ENCODE measurements at places on chromosomes 7 and 10.

DNA sequence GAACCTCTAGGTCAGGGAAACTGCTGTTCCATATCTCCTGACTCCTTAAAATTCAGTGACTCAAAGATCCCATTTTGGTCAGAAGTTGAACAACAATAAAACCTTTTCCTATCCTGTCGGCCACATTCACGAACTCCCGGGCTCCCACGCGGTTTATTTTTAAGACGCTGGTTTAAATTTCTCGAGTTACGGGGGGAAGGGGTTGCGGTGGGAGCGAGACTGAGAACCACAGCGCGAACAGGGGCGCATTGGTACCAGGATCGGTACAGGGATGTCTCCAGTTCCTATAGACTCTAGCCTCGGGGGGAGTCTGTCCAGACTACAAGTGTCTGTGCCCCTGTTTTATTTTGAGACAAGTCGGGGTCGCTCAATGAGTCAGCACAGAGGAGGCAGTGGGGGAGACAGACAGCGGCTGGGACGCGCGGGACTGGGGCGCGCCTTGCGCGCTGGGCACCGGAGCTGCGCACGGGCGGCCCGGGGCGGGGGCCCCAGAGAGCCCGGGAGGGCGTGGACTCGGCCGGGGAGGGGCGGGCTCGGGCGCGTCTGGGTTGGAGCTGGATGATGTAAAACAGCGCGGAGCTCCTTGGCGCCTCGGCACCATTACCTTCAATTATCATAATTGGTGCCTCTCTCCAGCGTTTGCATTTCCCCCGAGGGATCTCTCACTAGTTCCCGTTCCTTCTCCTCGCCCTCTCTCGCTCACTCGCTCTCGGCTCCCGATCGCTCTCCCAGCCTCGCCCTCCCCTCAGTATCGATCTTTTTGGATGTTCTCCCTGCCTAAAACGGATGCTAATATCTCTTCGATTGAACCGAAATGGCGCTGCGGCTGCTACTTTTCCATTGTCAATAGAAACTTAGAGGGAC lies 8.7 kb upstream of the BAMBI start:
- DNase-seq: no peak

DNA sequence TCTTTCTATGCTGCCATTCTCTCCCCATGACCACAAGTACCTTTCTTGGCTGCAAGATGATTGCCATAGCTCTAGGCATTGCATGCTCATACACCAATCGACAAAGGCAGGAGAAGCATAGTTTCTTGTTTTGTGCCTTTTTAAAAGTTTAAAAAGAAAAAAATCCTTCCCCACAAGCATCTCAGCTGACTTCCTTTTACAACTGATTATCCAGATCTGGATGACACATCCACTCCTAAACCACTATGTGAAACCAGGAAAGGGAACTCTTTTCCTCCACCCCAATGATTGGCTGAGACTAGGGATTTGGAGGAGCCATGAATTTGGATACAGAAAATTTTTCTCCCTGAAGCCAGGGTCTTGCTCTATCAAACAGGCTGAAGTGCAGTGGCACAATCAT lies 14.5 kb upstream of the LRRC4 start:
- no peak for DNase-seq

DNA sequence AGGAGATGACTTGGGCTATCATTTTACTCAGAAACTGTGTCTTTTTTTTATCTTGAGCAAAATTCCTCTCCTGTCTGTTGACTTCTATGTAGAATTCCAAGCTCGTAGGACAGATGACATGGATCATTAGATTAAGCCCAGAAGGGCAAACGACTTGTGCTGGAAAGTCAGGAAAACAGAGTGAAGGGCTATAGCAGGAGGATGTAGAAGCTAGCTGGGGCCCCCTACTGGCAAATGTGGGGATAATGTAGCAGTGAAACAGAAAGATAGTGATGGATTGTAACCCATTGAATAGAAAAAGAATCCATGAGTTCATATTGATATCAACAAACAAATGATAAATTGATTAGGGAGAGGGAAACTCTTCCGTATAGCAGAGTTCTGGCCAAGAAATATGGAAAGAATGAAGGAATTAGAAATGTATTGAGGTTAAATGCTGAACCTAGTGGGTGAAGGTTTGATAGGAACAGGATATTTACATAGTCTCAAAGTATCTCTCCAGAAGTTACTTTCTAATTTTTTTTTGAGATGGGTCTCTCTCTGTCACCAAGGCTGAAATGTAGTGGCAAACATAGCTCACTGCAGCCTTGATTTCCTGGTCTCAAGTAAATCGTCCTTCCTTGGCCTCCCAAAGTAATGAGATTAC lies 103.6 kb downstream of the LYZL1 start:
- DNase-seq: no peak

DNA sequence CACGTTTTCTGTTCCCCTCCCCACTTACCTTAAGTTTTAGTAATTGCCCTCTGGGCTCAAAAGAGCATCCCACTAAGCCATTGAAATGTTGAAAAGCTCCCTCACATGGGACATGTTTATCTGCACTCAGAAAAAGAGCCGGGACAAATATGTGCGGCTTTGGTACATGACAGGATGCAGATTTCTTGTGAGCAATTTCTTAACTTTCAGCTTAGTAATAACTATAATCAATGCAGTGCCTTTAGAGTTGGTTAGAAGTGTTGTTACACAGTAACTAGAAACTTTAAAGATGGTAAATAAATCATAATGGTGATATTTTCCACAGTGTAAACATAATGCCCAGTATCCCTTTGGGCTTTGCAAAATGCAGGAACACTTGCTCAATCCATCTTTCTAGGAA lies 89.2 kb downstream of the ZNF365 start:
- DNase-seq: no peak

- DNase-seq: no peak
Observed at GRCh38 chr7:89771003-89771636, 383.1 kb upstream of the STEAP1 start.

- no peak for DNase-seq
Observed at GRCh38 chr10:17771017-17771416, 19.0 kb downstream of the TMEM236 start.

DNA sequence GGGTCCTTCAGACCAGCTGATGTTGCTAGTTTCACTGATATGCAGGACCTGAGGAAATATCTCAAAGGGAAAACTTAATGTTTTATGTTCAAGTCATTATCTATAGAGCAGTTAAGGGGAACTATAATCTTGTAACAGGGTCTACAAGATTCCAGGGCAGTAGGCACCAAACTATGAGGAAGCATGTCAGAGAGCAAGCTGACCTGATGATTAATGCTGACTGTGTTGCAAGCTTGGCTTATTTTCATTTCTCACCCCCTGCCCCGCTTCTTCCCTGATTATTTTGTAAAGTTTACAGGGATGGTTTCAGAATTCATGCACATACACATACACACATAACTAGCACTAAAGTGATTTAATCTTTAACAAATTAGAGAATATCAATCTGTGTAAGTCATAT lies 84.3 kb upstream of the CACNA2D1 start:
- DNase-seq: no peak

GRCh38 chr10:99544322-99544721 lies 11.6 kb downstream of the NKX2-3 start:
- no peak for DNase-seq

DNA sequence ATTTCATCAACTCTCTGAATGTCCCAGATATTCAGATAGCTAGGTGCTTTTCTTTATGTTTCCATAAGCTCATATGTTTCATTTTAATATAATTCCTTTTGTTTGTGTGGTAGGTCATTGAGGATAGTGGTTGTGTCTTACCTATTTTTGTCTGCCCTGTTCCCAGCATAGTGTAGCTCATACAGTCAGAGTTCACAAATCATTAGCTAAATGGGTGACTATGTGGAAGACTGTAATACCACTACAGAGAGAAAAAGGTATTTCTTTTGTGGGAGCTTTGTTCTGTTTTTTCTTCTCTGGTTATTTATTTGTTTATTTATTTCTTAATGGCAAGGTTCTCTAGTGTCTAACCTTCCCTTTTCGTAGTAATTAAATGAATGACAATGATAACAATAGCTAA lies 39.8 kb downstream of the EXOC4 start:
- DNase-seq: no peak

DNA sequence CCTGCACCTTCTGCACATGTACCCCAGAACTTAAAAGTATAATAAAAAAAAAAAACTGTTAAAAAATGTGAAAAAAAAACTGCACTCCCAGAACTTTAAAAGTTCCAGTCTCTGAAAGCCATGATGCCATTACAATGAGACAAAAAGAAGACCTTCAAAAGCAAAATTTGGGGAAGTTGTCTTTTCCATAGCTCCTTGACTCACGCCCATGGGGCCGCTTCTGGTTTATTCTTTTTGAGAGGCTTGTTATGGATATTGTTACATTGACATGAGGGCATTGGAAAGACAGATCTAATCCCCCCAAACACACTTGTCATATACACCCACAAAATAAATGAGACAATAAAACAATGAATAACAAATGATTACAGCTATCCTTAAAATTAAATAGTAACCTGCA lies 798 bp downstream of the BLNK start:
- no peak for DNase-seq

DNA sequence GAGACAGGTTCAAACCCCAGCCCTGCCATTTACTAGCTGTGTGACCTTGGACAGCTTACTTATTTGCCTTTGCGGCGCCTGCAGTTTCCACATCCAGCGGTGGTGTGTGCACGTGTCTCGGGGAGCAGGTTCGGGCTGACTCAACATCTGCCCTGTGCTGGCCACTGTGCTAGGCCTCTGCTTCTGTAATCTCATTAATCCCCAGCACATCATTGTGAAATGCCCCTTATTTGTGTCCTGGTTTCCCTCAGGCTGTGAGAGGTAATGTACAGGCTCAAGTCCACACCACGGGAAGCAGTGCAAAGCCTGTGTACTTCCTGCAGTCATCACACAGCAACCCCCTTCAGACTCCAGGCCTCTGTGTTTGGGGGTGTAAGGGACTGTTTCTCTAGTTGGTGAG lies 285.7 kb downstream of the RPS24 start:
- no peak for DNase-seq

DNA sequence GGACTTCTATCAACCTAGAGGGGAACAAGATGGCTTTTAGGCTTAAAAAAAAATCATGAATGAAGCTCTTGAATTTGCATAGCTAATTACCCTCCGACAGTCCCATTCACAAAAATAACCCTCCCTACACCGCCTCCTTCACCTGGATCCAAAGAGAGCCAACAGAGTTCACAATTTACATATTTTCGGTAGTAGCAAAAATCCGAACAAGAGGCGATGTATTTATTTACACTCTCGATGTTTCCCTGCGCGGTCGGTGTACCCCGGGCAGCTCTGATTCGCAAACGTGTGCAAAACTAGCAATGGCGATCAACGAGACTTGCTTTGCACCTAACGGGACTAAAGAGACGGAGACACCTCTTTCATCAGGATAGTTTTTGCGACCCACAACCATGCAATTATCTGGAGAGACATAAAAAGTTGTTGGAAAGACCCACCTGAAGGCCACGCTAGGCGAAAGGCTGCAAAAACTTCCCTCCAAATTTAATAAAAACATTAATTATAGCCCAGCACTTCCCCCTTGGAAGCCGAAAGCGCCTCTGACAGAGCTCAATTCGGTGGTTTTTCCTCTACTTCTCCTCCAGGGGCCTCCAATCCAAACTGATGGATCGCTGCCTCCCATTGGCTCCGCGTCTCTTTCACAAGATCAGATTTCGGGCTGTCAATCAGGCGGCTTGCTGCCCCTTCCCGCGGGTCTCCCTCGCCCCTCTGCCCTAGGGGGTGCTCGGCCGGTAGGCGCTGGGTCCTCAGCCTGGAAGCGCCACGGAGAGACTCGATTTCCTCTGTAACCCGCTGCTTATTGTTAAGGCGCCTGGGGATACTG lies at the start of gene ETV1:
Gene ETV1, minus strand, starts transcription at position 541 of the 823 bp plus-strand sequence. CDS start 614 bp downstream, outside the sequence.
- DNase-seq: no peak

Data from natural killer cell treated with Interleukin-12 subunit alpha and Interleukin-12 subunit beta and Interleukin-15 and Interleukin-18, amount 100 ng/mL, for 72 hours (primary cell).